ENCODE measurements at places on chromosomes 16 and 17.

- no peak for DNase-seq
Measured at GRCh38 chr17:70503449-70503848, 334.1 kb downstream of the KCNJ2 start.

GRCh38 chr16:50791522-50791921 is 49.6 kb downstream of the CYLD start:
- DNase-seq, result no peak

DNA sequence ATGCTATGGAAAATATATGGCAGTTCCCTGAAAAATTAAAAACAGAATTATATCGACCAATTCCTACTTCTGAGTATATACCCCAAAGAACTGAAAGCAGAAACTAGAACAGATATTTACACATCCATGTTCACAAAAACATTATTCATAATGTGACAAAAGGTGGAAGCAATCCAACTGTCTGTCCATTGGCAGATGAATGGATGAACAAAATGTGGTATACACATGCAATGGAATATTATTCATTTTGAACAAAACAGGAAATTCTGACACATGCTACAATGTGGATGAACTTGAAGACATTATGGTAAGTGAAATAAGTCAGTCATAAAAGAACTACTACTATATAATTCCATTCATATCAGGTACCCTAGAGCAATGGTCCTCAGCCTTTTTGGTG is 263.5 kb upstream of the AXIN2 start:
- peak; percentile 15 for DNase-seq

- no peak for DNase-seq
Measured at GRCh38 chr16:47382362-47382761, 78.5 kb downstream of the ITFG1 start.

GRCh38 chr17:37231887-37232286 is 143.9 kb upstream of the C17orf78 start:
- no peak for DNase-seq

- DNase-seq, result no peak
Measured at GRCh38 chr16:1177750-1178149, 24.8 kb downstream of the CACNA1H start.

DNA sequence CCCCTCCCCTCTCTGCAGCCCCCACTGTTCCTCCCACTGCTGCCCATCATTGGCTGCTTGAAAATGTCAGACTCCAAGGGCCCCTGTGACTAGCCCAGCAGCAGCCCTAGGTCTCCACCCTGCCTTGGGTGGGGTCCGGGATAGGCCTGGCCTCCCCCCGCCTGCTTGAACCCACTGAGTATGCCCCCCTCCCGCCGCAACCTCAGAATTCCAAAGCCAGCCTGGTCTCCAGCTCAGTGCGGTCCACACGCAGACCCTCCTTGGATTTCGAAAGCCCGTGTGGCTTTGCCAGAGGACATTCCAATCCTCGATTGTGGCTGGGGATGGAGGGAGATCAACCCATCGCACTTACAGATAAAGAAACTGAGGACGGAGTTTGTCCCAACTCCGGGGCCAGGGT is 6.4 kb downstream of the DPEP1 start:
- peak; percentile 49 for DNase-seq

DNA sequence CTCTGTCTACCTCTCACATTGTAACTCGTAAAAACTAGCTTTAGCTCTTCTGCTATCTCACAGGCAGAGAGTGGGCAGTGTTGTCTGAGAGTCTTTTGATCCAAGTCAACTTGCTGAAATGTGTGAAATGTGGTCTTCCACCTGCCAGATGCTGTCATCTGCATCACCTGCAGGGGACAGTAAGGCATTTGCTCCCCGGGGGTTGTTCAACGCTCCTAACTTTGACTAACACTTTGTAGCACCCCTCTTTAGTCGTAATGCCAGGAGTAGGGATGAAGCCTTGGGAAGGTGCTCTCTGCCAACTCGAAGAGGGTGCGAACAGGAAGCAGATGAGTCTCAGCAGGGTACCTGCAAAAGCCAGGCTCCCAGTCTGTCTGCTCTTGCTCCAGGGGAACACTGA is 36.1 kb downstream of the SNX11 start:
- DNase-seq, result no peak

DNA sequence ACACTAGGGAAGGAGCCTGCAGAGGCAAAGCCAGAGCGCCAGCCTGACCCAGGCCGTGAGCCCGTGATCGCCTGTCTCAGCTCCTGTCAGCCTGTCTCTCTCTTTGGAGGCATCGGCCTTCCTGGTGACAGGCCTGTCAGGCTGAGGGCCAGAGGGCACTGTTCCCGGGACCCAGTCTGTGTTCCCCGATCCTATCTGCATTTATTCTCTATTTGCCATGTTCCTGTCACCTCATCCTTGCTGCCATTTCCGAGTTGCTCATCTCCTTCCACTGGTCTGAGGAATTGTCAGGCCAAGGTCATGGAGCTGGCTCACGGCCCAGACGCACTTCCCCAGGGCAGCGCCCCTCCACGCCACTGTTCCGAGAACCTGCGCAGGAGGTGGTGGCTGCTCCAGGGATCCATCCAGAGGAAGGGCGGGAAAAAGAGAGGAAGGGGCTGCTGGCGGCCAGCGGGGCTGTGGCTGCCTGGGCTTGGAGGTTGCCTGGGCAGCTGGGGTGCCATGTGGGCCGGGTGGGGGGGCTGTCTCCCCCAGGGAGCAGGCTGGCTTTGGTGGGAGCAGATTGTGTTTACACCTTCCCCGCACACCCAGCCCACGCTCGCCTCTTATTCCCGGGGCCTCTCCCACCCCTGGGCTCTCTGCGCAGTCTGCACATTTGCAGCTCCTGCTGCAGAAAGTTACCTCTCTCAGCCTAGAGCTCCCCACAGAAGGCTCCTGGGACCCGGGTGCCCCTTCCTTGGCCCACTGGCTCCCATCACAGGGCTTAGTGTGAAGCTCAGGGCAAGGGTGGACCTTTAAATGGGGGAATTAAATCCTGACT is 4.9 kb downstream of the PRCD start:
- no peak for DNase-seq

- DNase-seq, result no peak
Measured at GRCh38 chr17:74211141-74211911, 2.0 kb upstream of the TTYH2 start.

DNA sequence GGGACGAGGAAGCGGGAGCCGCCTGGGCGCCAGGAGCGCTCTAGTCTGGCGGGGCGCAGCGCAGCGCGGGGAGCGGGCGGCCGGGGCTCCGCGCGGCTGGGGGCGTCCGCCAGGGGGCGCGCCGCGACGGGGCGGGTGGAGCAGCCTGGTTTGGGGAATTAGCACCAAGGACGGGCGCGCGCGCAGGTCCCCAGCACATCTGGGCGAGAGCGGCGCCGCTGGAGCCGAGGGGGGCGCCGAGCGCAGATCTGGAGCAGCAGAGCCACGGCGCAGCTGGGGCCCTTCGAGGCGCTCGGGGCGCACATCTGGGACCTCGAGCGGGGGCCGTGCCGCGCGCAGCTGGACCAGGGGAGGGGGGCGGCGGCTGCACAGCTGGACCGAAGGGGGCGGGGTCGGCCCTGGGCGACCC is at the start of gene NXPH3:
Gene NXPH3, plus strand, starts transcription at position 193 of the 409 bp plus-strand sequence. CDS start 349 bp downstream, outside the sequence.
- DNase-seq, result peak; percentile 22

DNA sequence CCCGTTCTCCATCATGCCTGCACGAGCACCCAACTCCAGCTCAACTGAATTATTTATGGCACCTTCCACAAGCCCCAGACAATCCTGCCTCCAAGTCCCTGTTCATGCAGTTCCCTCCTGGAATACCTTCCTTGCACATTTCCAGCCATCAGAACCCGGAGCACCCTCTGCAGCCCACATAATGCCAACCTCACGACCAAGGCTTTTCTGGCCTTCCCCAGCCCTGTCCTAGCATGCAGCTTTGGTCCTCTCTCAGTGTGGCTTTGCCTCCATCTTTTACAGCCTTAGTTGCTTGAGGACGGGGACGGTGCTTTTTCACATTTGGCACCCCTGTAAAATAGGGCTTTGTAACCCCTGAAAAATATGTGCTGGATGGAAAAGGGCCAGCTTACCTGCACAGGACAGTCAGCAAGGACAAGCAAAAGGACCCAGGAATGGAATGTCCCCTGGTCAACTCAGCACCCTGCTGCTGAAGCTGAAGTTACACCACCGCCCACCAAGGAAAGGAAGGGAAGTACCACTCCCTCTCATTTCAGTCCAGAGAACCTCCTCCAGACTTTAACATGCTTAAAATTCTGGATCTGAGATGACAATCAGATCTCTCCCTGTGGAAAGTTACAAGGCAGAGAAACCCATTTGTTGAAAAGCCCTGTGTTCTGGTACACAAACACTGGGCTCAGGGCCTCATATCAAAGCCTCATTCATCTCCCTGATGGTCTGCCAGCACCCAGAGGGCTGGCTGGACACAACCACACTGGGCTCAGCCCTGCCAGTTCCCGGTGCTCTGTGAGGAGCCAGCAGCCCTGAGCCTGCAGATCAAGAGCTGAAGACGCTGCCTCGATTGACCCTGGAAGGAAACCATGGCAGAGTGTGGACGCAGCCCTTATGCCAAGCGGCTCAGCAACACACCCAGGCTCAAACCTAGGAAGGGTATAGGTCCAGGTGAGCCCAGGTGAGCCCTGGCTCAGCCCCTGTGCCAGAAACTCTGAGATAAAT is 2.9 kb downstream of the SLC39A11 start:
- DNase-seq, result no peak

Measured in fibroblast of skin of abdomen (primary cell).